ENCODE measurements at places on chromosomes 6 and 20. TPM values are rescaled to one million over a fixed set of nuclear protein-coding genes. Genes with fewer than 3 reads are reported as not detected.

DNA sequence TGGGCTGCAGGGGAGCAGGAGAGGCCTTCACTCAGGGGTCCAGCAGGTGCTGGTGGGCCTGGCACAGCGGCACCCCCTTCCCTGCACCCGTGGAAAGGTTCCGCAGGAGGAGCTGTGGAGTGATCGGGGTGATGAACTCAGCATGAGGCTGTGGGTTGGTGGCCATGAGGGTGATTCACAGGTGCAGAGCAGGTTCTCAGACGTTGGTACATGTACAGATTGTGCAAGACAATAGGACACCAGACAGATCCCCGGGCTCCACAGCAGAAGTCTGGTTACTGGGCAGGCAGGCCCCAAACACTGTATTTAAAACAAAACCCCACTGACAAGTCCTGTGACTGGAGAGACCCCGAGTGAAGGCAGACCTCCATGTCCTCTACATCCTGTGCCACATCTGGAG is 151.6 kb upstream of the CDH4 start:
- DNase-seq, result no peak

- peak; percentile 28 for DNase-seq
Observed at GRCh38 chr6:43608310-43608763, 20.7 kb downstream of the GTPBP2 start.

Gene CNKSR3
- polyA plus RNA-seq, result 0.13 TPM

GRCh38 chr20:41627611-41628244 is 9.6 kb upstream of the CHD6 start:
- no peak for DNase-seq

Gene ANGPT4
- not detected for polyA plus RNA-seq

Gene CRIP3
- polyA plus RNA-seq, result 0.26 TPM

Gene OXT
- polyA plus RNA-seq, result not detected

DNA sequence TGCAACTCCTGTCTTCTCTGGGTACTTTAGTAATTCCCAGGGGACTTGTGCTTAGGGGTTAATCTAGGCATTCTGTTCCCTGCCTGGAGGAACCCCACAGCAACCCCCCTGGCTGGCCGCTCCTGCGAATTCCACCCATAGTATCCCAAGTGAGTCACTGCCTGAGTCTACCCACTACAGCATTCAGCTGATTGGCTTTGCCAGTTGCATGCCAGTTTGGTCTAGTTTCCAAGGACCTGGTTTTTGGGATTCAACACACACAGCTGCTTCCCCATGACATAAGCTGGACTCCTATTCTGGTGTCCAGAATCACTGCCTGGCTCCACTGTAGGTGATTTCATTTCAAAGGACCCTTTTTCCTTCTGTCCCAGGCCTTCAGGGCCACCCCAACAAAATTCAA is 40.3 kb downstream of the PLCG1 start:
- DNase-seq, result no peak

GRCh38 chr6:67433124-67433523 is 1202.0 kb upstream of the ADGRB3 start:
- no peak for DNase-seq

Gene GRM4
- polyA plus RNA-seq, result not detected

Gene SCRT2
- polyA plus RNA-seq, result not detected

Gene PROCR
- 17.9 TPM for polyA plus RNA-seq

DNA sequence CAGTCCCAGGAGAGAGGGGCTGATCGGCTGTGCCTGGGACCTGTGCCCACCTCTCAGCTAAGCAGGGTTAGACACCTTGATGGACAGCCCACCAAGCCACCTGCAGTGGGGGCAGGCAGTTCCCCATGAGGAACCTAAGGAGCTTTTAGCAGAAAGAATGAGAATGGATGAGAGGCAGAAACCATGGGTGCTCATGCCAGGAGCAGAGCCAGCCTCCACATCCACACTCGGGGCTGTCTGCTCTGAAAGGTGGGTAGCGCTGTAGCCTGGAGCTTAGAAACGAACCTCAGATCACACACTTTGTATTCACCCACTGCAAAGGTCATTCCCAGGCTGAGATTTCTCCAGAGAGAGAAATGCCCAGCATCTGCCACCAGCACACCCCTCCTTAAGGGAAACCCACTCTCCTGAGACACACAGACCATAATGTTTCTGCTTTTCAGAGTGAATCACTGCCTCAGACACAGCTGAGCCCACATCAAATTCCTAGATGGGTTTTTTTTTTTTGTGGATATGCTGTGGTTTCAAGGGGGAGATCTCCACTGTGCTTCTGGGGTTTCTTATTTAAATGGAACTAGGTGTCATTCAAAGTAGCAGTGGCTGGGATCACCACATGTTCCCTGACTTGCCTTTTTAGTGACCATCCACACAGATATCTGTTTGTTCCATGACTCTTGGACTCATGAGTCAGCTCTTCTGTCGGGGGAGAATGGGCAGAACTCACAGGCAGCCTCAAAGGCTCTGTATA is 218.9 kb downstream of the EYA2 start:
- DNase-seq, result no peak

DNA sequence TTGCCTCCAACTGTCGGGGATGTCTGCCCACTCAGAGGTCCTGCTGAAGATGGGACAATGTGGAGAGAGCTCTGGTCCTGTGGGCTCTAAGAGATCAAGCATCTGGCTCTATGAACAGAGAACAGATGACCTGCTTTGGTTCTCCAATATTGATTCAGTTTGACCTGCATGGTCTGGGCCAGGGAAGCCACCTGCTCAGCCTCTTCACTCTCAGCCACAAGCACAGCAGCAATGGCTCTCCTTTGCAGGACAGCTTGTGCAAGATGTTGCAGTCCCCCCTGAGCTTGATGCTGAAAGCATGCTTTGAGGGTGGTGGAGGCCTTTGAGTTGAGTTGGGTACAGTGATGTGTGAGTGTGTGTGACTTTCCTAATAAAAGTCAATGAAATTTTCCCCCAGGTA is 18.6 kb upstream of the MCM3 start:
- DNase-seq, result no peak

GRCh38 chr6:154675602-154676088 is 57.6 kb upstream of the SCAF8 start:
- peak; percentile 76 for DNase-seq

DNA sequence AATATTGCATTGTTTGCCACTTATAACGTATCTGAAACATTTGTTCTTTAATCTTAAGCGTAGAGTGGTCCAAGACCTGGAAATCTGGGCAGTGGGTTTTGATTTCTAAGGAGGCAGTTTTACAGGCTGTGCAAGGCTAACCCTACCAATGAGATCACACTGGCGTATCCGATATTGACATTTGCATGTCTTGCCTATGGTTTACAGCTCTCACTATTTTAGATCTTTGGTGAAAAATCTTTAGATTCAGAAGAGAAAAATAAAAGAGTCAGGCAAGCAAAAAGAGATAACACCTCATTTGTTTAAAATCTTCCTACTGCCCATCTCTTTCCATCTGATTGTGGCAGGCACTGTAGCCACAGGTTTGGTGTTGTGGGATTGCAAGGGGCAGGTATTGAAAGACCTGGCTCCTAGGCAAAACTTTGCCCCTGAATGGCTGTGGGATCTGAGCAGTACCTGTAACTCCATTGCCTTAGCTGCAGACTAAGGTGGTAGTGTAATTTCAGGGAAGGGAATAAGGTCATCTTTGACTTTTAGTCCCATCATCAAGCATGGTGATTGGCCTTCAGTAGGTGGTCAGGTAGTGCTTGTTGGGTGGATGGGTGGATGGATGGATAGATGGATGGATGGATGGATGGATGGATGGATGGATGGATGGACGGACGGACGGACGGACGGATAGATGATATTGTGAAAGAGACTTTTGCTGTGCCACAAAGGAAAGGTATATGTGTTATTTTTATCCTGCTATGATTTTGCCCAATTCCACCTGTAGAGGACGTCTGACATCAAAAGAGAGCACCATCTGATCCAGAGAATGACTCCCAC is 1.9 kb downstream of the TNFAIP3 start:
- peak; percentile 15 for DNase-seq

DNA sequence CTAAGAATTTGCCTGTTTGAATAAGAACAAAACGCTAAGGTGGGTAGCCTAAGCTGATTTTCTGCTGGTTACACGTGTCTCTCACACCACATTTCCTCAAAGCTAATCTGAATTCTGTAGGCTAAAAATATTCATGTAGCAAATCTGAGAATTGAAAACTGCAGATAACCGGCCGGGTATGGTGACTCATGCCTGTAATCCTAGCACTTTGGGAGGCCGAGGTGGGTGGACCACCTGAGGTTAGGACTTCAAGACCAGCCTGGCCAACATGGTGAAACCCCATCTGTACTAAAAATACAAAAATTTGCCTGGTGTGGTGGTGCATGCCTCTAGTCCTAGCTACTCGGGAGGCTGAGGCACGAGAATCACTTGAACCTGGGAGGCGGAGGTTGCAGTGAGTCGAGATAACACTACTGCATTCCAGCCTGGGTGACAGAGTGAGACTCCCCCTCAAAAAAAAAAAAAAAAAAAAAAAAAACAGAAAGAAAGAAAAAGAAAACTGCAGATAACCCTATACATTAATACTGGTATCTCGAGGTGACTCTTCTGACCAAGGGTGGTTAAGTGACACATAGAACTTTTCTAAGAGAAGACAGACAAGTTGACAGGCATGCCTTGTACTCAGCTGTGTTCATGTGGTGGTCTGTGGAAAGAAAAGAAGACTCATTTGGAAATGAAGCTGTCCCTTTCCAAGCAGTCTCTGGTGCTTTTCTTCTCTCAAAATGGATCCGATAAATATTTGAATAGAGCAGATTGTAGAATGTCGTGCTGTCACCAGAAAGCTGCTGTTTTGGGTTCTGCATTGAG is 24.7 kb upstream of the ASXL1 start:
- no peak for DNase-seq
